ENCODE measurements at places on chromosomes 3 and 15. TPM values are rescaled to one million over a fixed set of nuclear protein-coding genes. Genes with fewer than 3 reads are reported as not detected.
A peak's percentile ranks its signal among the peaks of the same experiment; 100 is the strongest.

- peak overlapping the region; percentile 90 for H3K27ac ChIP-seq
- DNase-seq, result no peak
- peaks cover 31% of the 10 kb centered on the region for H3K4me1 ChIP-seq
- no peaks in the 10 kb centered on the region for H3K36me3 ChIP-seq
Observed at GRCh38 chr3:171809611-171809860, 747 bp downstream of the PLD1 start.

GRCh38 chr15:80931191-80931590 is 58.4 kb downstream of the MESD start:
- DNase-seq, result no peak
- no peaks in the 10 kb centered on the region for H3K27me3 ChIP-seq
- no peak overlapping the region for H3K4me3 ChIP-seq
- peaks cover 33% of the 10 kb centered on the region for H3K4me1 ChIP-seq

The COL6A5 gene
- not detected for total RNA-seq

GRCh38 chr15:65769482-65769881 is 22.6 kb downstream of the DENND4A start:
- no peak for DNase-seq
- H3K36me3 ChIP-seq, result no peaks in the 10 kb centered on the region
- H3K4me3 ChIP-seq, result no peak overlapping the region
- H3K27me3 ChIP-seq, result no peaks in the 10 kb centered on the region
- H3K27ac ChIP-seq, result no peak overlapping the region

DNA sequence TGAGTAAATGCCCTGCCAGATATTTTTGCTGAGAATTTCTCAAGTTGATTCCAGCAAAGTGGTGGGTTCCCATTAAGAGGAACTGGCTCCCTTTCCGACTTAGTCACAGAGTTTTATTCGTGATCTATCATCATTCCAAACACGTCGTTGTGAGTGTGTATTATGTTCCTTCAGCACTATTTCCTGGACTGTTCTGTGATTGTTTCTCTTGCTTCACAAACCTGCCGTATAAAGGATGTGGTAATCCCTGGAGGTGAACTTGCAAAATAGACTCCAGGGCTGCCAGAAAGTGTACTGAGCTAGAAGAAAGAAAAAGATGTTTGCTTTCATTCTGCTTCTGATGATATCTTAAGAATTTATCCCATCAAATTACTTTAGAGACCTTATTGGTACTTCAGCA is 14.5 kb upstream of the CAPN3 start:
- no peak overlapping the region for H3K27ac ChIP-seq
- no peak for DNase-seq
- no peaks in the 10 kb centered on the region for H3K27me3 ChIP-seq
- H3K4me1 ChIP-seq, result no peaks in the 10 kb centered on the region
